ENCODE measurements at places on chromosomes 5 and 9.

GRCh38 chr5:31972558-31972957 lies 201.6 kb downstream of the GOLPH3 start:
- no peak for DNase-seq

GRCh38 chr5:35815089-35815936 lies 41.4 kb upstream of the IL7R start:
- peak; percentile 62 for DNase-seq

- DNase-seq, result no peak
Measured at GRCh38 chr5:81907012-81907635, 64.7 kb upstream of the ATG10 start.

DNA sequence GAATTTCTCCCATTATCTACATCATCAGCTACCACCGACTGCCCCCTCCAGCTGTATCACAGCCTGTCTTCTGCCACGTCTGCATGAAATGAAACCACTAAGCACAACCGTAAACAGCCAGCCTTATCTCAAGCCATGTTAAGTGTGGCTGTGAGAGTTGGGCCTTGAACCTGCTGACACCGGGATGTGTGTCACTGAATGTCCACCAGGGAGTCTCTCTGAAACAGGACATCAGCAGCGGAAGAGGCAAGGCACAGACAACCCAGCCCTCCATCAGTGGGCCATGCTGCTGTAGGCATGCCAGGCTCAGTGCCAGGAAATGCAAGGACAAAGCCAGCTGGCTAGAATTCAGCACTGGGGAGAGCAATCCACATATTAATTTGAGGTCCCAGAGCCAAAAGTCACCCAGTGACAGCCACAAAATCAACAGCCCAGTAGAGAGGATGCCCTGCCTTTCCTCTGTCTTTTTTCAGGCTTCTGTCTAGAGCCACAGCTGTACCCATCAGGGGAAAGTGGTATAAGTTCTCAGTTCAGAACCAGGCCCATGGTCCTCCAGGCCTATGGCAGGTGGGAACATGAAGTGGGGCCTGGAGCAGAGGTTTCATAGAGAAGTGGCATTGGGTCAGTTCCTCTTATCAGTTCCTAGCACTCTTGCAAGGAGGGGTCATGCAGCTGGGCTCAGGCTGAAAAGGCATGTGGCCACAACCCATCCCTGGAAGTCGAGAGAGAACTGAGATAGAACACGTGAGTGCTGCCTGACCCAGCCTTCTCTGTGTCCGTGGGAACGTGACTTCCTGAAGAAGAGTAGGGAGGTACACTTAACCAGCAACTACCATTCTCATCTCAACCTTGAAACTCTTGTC lies 199.4 kb downstream of the ESM1 start:
- DNase-seq, result no peak

GRCh38 chr9:132731230-132731629 lies 61.0 kb downstream of the GTF3C4 start:
- DNase-seq, result no peak

GRCh38 chr9:35294066-35294465 lies 132.3 kb downstream of the UNC13B start:
- DNase-seq, result no peak

- DNase-seq, result peak; percentile 17
Measured at GRCh38 chr9:16031486-16031885, 478.6 kb downstream of the CCDC171 start.

DNA sequence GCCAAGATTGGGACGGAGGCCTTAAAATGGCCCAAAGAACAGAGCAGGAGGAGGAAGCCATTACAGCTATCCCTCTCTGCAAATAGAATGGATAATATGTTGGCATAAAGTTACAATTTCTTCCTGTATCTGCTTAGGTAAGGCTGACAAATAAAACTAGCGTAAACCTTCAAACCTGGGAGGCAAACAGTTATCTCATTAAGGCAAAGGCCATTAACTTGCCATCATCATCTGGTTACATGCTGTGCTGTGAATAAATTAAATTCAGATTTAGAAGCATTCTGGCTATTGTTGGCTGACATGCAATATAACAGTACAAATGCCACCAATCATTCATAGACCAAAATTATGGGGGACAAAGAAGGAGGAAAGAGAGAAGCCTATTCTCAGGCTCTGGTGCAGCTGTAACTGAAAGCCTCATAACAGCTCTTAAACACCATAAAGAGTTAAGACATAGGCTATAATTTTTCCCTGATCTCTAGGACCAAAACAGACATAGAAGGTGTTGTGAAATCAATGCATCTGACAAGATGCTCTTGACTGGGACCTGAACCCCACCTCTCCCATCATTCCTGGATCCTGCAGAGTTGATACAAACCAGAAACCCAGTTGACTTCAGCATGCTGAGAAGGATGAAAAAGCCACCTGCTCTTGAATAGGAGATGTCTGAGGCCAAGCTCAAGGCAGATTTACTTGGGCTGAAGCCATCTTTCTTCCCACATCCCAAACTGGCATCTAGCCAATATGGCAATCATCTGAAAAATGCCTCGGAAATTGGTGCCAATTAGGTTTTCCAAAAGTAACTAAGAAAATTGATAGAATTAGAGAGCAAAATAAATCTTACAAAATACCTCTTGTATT lies 62.5 kb downstream of the PLCXD3 start:
- DNase-seq, result no peak

GRCh38 chr9:127915325-127915752 lies 1.5 kb downstream of the ST6GALNAC4 start:
- DNase-seq, result no peak

GRCh38 chr5:146867996-146868708 lies 10.4 kb downstream of the PPP2R2B start:
- DNase-seq, result no peak

GRCh38 chr5:40401284-40402006 lies 278.3 kb upstream of the PTGER4 start:
- no peak for DNase-seq

All from DND-41 (cell line).